ENCODE measurements at places on chromosomes 2 and 18. TPM values are rescaled to one million over a fixed set of nuclear protein-coding genes. Genes with fewer than 3 reads are reported as not detected.

DNA sequence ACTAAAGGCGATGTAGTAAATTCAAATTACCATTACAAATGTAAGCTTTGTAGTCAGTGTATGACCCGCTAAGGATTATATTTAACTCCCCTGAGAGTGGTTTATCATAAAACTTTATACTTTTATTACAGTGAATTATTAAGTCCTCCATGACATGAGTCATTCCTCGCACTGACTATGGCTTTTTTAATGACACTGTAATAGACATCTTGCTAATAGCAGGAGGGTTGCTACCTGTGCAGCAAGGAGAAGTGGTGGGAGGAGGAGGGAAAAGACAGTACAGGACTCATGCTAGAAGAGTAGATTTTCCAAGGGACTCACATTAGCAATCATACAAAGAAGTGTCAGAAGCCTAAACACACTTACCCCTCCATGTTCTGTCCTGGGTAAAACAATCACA is 556.1 kb downstream of the BCL11A start:
- no peak for DNase-seq

DNA sequence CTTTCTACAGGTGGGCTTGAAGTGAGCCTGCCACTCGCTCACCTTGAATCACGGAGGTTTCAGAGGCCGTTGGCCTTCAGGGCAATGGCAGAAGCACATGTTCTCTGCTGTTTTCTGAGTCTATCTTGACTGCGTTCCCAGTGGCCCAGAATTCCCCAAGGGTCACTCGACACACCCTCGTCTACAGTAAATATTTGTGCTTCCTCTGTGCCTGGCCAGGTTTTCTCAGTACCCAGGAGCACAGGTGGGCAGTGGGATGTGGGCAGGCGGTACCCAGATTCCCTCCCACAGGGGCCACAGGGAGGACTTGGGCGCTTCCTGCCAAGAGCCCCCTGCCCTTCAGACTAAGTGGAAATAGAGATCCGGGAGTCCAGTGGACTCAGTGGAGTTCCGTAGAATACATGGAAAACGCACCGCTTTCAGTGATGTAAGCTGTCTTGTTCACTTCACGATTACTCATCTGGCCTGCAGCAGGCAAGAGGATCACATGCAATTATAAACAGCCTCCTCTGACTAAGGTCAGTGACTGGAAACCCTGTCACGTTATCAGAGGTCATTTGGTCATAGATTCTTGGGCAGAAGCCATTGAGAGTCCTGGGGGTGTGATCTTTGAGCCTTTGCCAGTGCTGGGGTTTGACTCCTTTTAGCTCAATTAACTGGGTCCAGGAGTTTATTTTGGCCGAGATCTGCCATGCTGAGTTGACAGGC is 179.8 kb downstream of the NEDD4L start:
- no peak for DNase-seq

DNA sequence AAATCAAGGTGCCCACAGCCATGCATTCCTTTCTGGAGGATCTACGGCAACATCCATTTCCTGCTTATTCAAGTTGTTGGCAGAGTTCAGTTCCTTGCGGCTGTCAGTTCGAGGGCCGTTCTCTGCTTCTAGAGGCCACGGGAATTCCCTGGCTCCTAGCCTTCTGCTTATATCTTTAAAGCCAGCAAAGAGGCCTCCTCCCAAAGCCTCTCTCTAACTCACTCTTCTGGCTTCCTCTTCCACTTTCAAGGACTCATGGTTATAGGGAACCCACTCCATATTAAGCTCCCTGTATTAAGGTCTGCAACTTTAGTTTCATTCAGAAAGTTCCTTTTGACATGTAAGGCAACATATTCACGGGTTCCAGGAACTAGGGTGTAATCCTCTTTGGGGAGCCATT is 150.1 kb upstream of the RMP24 start:
- no peak for DNase-seq

GRCh38 chr2:120468136-120468535 is 122.2 kb downstream of the INHBB start:
- DNase-seq = no peak

DNA sequence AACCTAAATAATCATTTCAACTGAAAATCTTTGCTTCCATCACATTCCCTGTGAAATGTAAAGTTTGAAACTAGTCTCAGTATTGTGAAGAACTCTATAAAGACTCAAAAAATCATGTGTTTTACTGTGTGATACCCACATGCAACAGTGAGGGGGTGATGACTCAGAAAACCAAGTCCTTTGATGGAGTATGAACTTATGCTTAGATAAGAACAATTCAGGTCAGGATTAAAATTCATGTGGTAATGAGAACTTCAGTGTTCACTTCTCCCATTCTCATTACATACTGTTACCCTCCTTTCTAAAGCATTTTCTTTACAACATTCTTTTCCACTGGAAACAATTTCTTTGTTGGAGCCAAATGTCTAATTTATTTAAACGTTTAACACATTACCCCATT is 360.2 kb downstream of the FSIP2 start:
- DNase-seq = no peak

DNA sequence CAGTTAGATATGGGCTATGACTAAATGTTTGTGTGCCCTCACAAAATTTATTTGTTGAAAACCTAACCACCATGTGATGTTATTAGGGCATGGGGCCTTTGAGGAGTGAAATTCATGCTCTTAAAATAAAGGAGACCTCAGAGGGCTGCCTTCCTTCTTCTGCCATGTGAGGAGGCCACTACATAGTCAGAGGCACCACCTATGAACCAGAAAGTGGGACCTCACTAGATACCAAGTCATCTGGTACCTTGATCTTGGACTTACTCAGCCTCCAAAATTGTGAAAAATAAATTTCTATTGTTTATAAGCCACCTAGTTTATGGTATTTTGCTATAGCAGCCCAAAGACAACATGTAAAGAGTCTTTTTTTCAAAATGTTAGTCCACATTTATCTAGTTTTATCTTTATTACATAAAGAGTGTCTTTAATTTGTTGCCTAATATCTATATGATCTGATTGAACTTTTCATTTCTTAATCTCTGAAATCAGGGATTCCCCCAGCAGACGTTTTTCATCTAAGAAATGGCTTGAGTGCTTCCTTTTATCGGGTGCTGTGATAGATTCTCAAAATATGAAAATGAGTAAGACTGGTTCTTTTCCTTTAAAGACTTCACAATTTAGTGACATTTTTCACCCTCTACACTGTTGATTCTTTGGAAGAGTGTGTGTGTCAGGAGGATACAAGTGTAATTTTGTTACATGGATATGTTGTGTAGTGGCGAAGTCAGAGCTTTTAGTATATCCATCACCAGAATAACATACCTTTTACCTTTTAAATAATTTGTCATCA is 34.2 kb downstream of the PMS1 start:
- DNase-seq = no peak

GRCh38 chr2:144942516-144943256 is 422.8 kb upstream of the ZEB2 start:
- no peak for DNase-seq

- DNase-seq = no peak
Observed at GRCh38 chr2:147416099-147416498, 428.7 kb upstream of the ACVR2A start.

DNA sequence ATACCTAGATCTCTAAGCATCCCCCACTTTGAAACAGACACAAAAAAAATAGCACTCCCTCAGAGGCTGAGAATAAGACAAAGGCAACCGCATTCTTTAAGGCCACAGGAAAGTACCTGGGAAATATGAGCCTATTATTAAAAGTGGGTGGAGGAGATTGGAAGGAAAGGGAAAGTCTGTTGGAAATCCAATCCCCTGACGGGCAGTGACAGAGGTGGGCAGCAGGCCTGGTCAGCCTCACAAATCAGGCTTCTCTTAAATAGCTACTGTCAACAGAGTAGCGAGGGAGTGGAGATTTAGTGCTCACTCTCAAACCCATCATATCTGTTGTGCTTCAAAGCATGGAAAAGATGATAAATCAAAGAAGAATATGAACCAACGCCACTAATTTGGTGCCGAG is 324.4 kb downstream of the ALK start:
- DNase-seq = no peak

GRCh38 chr2:171109020-171109419 is 51.7 kb downstream of the TLK1 start:
- no peak for DNase-seq

- DNase-seq = no peak
Observed at GRCh38 chr18:25743646-25744151, 346.7 kb downstream of the SS18 start.

APLF gene
- 4.0 TPM for total RNA-seq

RIF1 gene
- total RNA-seq = 14.6 TPM

CD226 gene
- 0.94 TPM for total RNA-seq

FEV gene
- total RNA-seq = not detected
